Osteoblast (primary cell): ENCODE measurements at places on chromosomes 7 and 10. TPM values are rescaled to one million over a fixed set of nuclear protein-coding genes. Genes with fewer than 3 reads are reported as not detected.

GRCh38 chr7:80047032-80047431 lies 87.6 kb upstream of the GNAI1 start:
- no peaks in the 10 kb centered on the region for H3K4me1 ChIP-seq
- no peaks in the 10 kb centered on the region for H3K36me3 ChIP-seq
- no peak for DNase-seq
- H3K4me3 ChIP-seq, result no peak overlapping the region

- H3K4me3 ChIP-seq, result no peak overlapping the region
- H3K4me1 ChIP-seq, result no peaks in the 10 kb centered on the region
- H3K36me3 ChIP-seq, result no peaks in the 10 kb centered on the region
- no peak for DNase-seq
- H3K27ac ChIP-seq, result no peak overlapping the region
Observed at GRCh38 chr10:124057601-124058000, 35.8 kb downstream of the CHST15 start.

DNA sequence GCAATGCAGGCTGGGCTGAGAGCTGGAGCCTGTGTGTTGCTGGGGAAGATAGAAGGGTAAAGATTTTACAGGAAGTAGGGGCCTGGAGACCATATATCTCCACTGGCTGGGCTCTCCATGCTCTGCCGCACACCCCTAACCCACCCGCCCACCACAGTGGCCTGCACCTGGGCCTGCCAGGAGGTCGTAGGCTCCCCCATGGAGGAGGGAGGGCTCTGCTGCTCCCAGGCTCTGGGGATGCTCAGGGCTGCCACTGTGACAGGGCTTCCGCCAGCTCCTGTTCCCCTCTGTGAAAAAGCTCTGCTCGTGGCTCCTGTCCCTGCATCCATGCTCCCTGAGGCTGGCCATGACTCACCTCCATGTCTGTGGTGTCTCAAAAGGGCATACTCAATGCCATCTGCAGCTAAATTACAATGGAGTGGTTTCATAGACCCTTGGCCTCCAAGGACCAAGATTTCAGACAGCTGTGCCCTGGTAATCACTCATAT lies 106.0 kb downstream of the CXCL12 start:
- no peak overlapping the region for H3K27ac ChIP-seq
- H3K36me3 ChIP-seq, result no peaks in the 10 kb centered on the region
- peaks cover 6% of the 10 kb centered on the region for H3K4me1 ChIP-seq
- H3K4me3 ChIP-seq, result no peak overlapping the region
- peak; percentile 81 for DNase-seq

GRCh38 chr10:58268454-58268945 lies 462 bp upstream of the CISD1 start:
- no peaks in the 10 kb centered on the region for H3K27me3 ChIP-seq
- H3K4me3 ChIP-seq, result peak overlapping the region; percentile 78
- H3K4me1 ChIP-seq, result peaks cover 21% of the 10 kb centered on the region
- peak overlapping the region; percentile 80 for H3K27ac ChIP-seq
- H3K36me3 ChIP-seq, result no peaks in the 10 kb centered on the region
- peak; percentile 85 for DNase-seq

The ATOH7 gene
- total RNA-seq, result under 0.01 TPM in 1 of 2 replicates, not detected in the other

DNA sequence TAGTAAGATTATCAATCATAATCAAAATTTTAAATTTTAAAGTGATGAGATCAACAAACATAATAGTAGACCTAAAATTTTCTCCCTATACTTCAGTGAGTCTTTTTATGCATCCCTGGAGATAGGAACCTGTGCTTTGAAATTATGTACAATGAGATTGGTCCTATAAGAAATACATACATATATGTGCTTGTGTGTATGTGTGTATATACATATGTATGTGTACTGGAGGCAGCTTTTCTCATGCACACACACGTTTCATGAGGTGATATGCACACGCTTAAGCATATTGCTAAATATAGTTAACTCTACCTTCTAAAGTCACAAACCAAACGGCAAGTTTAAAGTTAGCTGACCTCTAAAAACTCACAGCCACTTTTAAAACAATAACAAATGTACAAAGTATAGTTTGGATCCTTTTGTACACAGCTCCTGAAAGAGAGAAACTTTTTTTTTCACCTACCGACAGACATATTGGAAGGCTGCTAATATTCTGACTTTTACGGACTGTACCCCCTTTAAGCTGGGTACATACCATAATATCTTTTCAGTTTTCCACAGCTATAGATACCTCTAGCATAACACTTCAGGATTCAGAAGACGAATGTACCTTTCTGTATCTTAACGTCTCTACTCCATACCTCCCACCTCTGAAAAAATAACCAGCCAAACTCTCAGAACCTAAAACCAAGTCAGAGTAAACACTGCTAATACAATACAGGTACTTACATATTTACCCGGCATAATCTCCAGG lies 3.3 kb downstream of the ITGB1 start:
- peak overlapping the region; percentile 95 for H3K4me3 ChIP-seq
- peaks cover 15% of the 10 kb centered on the region for H3K36me3 ChIP-seq
- H3K27ac ChIP-seq, result peak overlapping the region; percentile 98
- no peaks in the 10 kb centered on the region for H3K27me3 ChIP-seq
- H3K4me1 ChIP-seq, result peaks cover 60% of the 10 kb centered on the region

- no peak overlapping the region for H3K27ac ChIP-seq
- H3K36me3 ChIP-seq, result peaks cover 22% of the 10 kb centered on the region
- H3K27me3 ChIP-seq, result no peaks in the 10 kb centered on the region
- H3K4me3 ChIP-seq, result no peak overlapping the region
- no peak for DNase-seq
Observed at GRCh38 chr10:30459283-30459682, 25.3 kb downstream of the MAP3K8 start.

The PODXL gene
- total RNA-seq, result 0.88 and 1.4 TPM in 2 replicates

DNA sequence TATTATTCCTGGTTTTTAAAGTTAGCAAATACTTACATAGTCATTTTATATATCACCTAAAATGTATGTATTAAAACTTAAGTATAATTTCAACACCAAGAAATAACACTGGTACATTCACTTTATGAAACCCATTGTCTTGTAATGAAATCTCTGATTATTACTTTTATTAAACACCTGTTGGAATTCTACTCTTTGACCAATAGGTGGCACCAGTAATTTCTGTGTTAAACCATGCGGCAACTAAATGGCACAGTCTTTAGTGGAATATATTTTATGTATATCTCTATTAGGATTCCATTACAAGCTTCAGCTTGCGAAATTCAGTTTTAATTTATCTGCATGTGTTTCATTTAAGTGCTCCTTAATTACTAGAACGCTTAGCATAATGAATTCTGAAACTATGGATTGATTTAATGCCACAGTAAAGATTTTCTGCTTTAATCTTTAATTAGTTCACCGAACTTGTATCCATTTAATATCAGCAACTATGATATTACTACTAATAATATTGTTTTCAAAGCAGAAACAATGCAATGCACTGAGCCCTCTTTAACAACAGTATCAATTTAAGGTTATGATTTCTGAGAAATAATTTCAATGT lies 181.3 kb downstream of the MAGI2 start:
- no peak for DNase-seq
- H3K27me3 ChIP-seq, result no peaks in the 10 kb centered on the region
- H3K4me1 ChIP-seq, result peaks cover 8% of the 10 kb centered on the region
- H3K4me3 ChIP-seq, result no peak overlapping the region
- H3K36me3 ChIP-seq, result no peaks in the 10 kb centered on the region

- H3K27me3 ChIP-seq, result no peaks in the 10 kb centered on the region
- peaks cover 12% of the 10 kb centered on the region for H3K4me1 ChIP-seq
- H3K36me3 ChIP-seq, result no peaks in the 10 kb centered on the region
- DNase-seq, result peak; percentile 14
- no peak overlapping the region for H3K27ac ChIP-seq
Observed at GRCh38 chr7:140873434-140873833, 51.3 kb downstream of the BRAF start.

The SYT15B gene
- total RNA-seq, result under 0.01 and 0.36 TPM in 2 replicates

GRCh38 chr7:53661645-53662217 lies 626.3 kb downstream of the POM121L12 start:
- H3K27me3 ChIP-seq, result no peaks in the 10 kb centered on the region
- H3K4me1 ChIP-seq, result no peaks in the 10 kb centered on the region
- no peak overlapping the region for H3K4me3 ChIP-seq

DNA sequence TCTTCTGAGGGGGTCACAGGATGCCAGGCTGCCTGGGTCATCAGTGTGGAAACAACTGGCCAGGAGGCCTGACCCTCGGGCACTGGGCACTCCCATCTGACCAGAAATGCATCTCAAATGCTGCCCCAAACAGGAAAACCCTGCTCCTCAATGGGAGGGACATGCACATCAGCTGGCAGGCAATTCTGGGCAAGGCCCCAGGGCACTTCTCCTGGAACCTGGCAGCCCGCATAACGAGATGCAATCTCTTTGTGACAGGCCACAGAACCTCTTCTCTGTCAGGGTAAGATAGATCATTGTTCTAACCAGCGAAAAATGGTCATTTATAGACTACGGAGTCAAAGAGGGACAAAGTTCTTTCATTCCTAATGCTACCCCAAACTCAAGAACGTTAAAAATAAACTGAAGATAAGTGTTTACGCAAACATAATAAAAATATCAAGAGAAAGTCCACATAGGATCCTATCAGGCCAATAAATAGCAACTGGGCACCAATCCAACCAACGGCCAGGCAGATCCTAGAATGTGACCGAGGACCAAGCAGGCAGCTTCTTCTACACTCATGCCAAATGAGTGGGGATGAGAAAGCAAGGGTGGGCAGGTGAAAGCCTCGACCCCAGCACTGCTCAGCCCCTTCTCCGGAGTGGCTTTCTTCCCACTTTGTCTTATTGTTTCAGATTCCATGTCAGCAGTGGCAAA lies 212.3 kb downstream of the TCERG1L start:
- DNase-seq, result peak; percentile 17
- H3K36me3 ChIP-seq, result no peaks in the 10 kb centered on the region
- H3K4me3 ChIP-seq, result no peak overlapping the region
- H3K27me3 ChIP-seq, result no peaks in the 10 kb centered on the region

The EPHB6 gene
- total RNA-seq, result 2.4 and 4.0 TPM in 2 replicates

The TDRD1 gene
- 0.59 and 0.72 TPM in 2 replicates for total RNA-seq

The DEPP1 gene
- total RNA-seq, result 43.6 and 87.6 TPM in 2 replicates

GRCh38 chr10:35215107-35215506 lies 88.5 kb downstream of the CREM start:
- H3K27ac ChIP-seq, result no peak overlapping the region
- no peaks in the 10 kb centered on the region for H3K36me3 ChIP-seq
- H3K4me1 ChIP-seq, result peaks cover 2% of the 10 kb centered on the region

GRCh38 chr10:32163071-32163761 lies 107.0 kb upstream of the KIF5B start:
- H3K27me3 ChIP-seq, result no peaks in the 10 kb centered on the region
- peak; percentile 58 for DNase-seq
- no peak overlapping the region for H3K4me3 ChIP-seq
- H3K4me1 ChIP-seq, result peaks cover 5% of the 10 kb centered on the region
- no peaks in the 10 kb centered on the region for H3K36me3 ChIP-seq

GRCh38 chr10:58457761-58458616 lies 54.7 kb upstream of the BICC1 start:
- no peaks in the 10 kb centered on the region for H3K27me3 ChIP-seq
- no peaks in the 10 kb centered on the region for H3K36me3 ChIP-seq
- H3K4me1 ChIP-seq, result peaks cover 22% of the 10 kb centered on the region
- DNase-seq, result no peak

The STMP1 gene
- total RNA-seq, result 18.8 and 21.5 TPM in 2 replicates

DNA sequence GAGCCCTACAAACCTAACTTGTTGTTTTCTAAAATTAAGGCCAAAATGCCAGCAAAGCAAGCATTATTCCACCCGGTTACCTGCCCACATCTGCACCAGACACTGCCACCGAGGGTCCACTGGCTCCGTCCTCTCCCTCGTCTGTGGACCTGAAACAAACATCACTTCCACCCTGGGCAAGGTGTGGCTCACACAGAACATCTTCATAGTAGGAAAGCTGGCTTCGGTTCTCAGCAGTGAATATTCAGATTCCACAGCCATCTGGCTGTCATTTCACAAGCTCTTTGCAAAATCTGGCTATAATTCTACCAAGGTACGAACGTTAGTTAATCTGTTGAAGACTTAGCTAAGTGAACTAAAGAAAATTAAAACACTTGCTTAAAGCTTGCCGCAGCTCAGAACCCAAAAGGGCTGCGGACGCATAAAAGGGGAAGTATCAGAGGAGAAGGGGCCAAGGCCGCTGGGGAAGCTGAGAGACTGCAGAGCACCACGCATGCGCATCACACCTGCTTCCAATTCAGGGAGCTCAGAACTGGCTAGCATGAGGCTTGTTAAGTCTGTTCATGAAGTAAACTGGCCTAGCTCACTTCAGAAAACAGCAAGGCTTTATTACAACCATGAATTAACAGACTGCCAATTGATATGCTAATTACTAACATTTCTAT lies 46.1 kb downstream of the PTPRN2 start:
- no peak overlapping the region for H3K4me3 ChIP-seq
- no peaks in the 10 kb centered on the region for H3K27me3 ChIP-seq
- H3K36me3 ChIP-seq, result no peaks in the 10 kb centered on the region
- no peak overlapping the region for H3K27ac ChIP-seq
- H3K4me1 ChIP-seq, result no peaks in the 10 kb centered on the region

The LIPA gene
- 46.7 and 60.7 TPM in 2 replicates for total RNA-seq

The GCK gene
- not detected in 2 replicates for total RNA-seq

- DNase-seq, result no peak
- no peaks in the 10 kb centered on the region for H3K27me3 ChIP-seq
- H3K4me1 ChIP-seq, result no peaks in the 10 kb centered on the region
- no peak overlapping the region for H3K4me3 ChIP-seq
- no peaks in the 10 kb centered on the region for H3K36me3 ChIP-seq
Observed at GRCh38 chr7:53521638-53522184, 486.3 kb downstream of the POM121L12 start.

The NOC3L gene
- 19.4 and 21.0 TPM in 2 replicates for total RNA-seq

- H3K4me1 ChIP-seq, result no peaks in the 10 kb centered on the region
- H3K27ac ChIP-seq, result no peak overlapping the region
- DNase-seq, result no peak
- no peak overlapping the region for H3K4me3 ChIP-seq
- H3K36me3 ChIP-seq, result no peaks in the 10 kb centered on the region
Observed at GRCh38 chr7:141220263-141220880, 146.5 kb downstream of the TMEM178B start.

GRCh38 chr10:72943498-72944234 lies 10.9 kb downstream of the PLA2G12B start:
- no peak overlapping the region for H3K27ac ChIP-seq
- no peaks in the 10 kb centered on the region for H3K36me3 ChIP-seq
- no peak for DNase-seq
- no peak overlapping the region for H3K4me3 ChIP-seq
- no peaks in the 10 kb centered on the region for H3K4me1 ChIP-seq

The RASA4 gene
- total RNA-seq, result 8.8 and 9.8 TPM in 2 replicates

GRCh38 chr7:2688409-2689342 lies 674 bp downstream of the AMZ1 start:
- H3K4me1 ChIP-seq, result peaks cover 26% of the 10 kb centered on the region
- peak; percentile 92 for DNase-seq
- H3K36me3 ChIP-seq, result no peaks in the 10 kb centered on the region
- peaks cover 23% of the 10 kb centered on the region for H3K27me3 ChIP-seq
- H3K4me3 ChIP-seq, result peak overlapping the region; percentile 66

DNA sequence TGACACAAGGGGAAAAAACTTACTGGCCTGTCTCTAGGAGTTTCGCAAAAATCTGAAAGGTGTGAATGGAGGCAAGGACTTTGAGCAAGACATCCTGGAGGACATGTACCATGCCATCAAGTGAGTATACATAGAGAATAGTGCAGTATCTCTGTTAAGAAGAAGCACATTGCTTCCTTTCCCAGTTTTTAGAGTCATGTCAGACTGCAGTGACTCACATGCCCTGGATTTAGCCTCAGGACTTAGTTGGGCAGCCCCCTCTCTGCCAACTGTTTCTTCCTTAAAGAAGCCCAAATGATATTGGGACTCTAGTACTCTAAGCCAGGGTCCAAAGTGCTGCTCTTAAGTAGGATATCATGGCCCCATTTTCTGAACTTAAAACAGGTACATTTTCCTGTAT lies 28.1 kb upstream of the NFKB2 start:
- no peak for DNase-seq
- H3K4me3 ChIP-seq, result no peak overlapping the region
- peaks cover 89% of the 10 kb centered on the region for H3K36me3 ChIP-seq
- no peaks in the 10 kb centered on the region for H3K27me3 ChIP-seq
- no peaks in the 10 kb centered on the region for H3K4me1 ChIP-seq
